Fibroblast of skin of right biceps (primary cell): ENCODE measurements at places on chromosomes 12 and 14.

GRCh38 chr12:77998236-77998786 lies 167.6 kb downstream of the NAV3 start:
- no peak for DNase-seq

DNA sequence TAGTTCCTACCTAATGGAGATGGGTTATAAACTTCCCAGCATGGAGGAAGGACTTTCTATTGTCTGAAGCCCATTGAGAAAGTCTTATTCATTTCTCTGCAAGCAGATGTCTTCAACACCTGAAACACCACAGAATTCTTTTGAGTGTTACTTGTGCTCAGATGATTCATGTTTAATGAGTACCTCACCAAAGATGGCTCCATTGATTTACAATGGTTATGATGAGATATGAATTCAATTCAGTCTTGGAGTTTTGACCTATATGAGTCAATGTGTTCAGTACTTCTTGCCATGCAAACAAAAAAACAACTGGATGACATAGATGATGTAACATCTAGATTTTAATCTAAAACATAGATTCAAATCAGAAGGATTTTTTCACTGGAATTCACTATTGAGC lies 15.4 kb upstream of the PAWR start:
- peak; percentile 26 for DNase-seq

GRCh38 chr14:94343238-94344005 lies 20.3 kb upstream of the SERPINA6 start:
- no peak for DNase-seq

DNA sequence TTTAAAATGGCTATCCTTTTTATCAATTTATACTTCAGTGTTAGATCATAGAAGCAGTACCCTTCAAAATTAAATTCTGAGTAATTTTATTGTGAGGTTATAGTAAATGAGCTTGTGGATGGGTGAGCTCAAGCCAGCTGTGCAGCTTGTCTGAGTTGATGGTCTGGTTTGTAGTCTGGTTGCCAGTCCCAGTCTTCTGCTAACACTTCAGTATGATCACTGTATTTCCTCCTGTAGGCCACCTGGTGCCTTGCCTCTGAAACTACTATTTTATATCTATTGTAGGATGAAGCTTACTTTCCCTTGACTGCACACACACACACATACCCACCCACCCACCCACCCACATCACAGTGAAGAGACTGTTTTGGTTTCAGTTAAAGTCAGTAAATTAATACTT lies 496.4 kb downstream of the PCNX1 start:
- no peak for DNase-seq

- peak; percentile 28 for DNase-seq
These were observed 27.6 kb upstream of the ETV6 start for GRCh38 chr12:11621797-11622423.

- peak; percentile 32 for DNase-seq
These were observed 194.9 kb upstream of the OR4E1 start for GRCh38 chr14:21868442-21869046.

DNA sequence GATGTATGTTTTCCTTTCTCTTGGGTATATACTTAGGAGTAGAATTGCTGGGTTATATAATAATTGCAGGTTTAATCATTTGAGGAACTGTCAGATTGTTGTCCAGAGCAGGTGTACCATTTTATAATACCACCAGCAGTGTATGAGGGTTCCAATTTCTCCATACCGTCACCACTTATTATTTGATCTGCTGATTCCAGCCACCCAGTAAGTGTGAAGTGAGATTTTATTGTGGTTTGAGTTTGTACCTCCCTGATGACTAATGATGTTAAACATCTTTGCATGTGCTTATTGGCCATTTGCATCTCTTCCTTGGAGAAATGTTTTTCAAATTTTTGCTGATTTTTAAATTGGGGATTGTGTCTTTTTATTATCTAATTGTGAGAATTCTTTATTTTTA lies 15.1 kb downstream of the NCKAP5L start:
- no peak for DNase-seq

DNA sequence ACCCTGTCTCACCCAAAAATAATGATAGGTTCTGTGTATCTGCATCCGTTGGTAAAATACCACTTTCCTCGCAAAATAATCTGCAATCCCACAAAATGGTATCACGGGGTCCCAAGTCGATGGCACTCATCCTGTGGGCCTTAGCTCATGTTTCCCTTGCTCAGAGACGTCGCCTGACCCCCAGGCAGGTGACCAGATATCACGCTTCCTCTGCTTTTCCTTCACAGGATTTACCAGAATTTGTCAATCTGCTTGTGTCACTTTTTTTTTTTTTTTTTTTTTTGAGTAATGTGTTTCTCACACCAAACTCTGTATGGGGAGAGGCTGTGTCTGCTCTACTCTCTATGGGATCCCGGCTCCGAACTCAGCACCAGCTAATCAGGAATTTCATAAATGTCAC lies 162.7 kb downstream of the PRKCH start:
- no peak for DNase-seq

GRCh38 chr12:112005419-112006395 lies 7.3 kb downstream of the TMEM116 start:
- DNase-seq: no peak

GRCh38 chr14:95250140-95250769 lies 69.5 kb downstream of the CLMN start:
- DNase-seq: no peak

GRCh38 chr12:48119078-48119833 lies at the start of gene PFKM:
Gene PFKM (plus strand): TSS chr12:48119364. CDS start chr12:48122775, 3,411 bp downstream.
- peak; percentile 90 for DNase-seq

GRCh38 chr14:89586258-89587135 lies 169.5 kb upstream of the FOXN3 start:
- DNase-seq: no peak

- no peak for DNase-seq
These were observed 100.7 kb upstream of the RTL1 start for GRCh38 chr14:101004176-101004575.

GRCh38 chr14:81144824-81145603 lies 75.7 kb downstream of the GTF2A1 start:
- no peak for DNase-seq

GRCh38 chr12:94622475-94622874 lies 27.9 kb downstream of the TMCC3 start:
- peak; percentile 24 for DNase-seq

- DNase-seq: peak; percentile 48
These were observed 12.0 kb downstream of the ADGRD1 start for GRCh38 chr12:130965668-130966067.

DNA sequence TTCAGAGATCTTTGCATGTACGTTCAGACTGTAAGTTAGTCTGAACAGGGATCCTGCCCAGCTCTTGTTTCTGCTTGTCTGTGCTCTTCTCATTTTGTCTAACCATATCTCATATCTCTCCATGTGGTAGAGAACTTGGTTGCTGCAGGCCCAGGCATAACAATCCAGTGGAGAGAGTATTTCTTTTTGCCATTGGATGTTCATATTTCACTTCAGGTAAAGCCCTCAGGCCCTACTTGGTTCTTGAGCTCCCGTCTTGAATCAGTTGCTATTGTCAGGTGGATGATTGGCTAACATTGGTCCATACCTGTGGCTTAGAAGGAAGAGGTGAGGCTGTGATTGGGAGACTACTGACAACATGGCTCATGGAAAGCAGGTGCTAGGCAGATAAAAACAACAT lies 357.7 kb upstream of the FLRT2 start:
- no peak for DNase-seq

DNA sequence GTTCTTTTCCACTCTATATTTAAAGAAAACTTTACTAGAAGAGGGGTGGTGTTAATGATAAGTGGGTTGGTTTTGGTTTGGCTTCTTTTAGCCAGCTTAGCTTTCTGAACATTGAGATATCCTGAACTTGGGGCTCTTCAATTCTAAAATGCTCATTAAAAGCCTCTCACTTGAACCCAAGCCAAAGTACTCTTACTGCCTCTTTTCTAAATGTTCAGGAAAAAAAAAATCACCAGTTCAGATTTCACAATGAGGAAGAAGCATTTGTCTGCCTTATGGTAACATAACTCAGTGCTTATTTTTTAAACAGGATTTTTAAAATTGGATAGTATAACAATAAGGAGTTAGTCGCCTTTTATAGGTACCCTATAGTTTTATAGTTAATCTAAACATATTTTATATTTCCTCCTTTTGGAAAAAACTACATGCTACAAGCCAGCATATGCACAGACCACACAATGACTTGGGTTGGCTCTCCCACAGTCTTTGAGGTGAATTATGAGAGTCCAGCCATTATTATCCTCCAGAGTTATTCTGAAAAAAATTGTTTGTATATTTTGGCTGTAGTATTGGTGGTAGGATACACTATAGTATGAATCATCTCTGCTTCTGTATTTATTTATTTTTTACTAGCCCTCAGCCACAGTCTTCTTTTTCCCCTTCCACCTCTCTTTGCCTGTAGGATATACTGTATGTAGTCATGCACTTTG lies 195.5 kb upstream of the TMPO start:
- DNase-seq: no peak

- DNase-seq: no peak
These were observed 70.1 kb upstream of the GPATCH2L start for GRCh38 chr14:76081642-76082041.

- no peak for DNase-seq
These were observed 1.9 kb downstream of the TRIM9 start for GRCh38 chr14:51092965-51093364.

- DNase-seq: peak; percentile 59
These were observed 61.5 kb downstream of the SPATS2 start for GRCh38 chr12:49428793-49429192.

DNA sequence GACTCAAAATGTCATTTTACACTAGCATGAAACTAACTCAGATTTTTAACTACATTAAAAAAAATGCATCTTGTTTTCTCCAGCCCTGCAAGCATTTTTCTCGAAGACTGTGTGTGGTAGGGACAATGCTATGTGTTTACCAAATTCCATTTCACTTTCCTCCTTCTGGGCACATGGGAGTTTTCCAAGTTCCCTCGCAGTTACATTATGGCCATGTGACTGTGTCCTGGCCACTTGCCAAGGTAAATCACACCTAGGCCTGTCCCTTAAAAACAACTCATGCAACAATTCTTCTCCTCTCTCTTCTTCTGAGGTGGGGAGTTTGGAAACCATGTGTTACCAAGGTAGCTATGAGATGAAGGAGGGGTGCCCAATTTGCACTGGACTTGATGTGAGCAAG lies 108.7 kb downstream of the SYT10 start:
- no peak for DNase-seq

DNA sequence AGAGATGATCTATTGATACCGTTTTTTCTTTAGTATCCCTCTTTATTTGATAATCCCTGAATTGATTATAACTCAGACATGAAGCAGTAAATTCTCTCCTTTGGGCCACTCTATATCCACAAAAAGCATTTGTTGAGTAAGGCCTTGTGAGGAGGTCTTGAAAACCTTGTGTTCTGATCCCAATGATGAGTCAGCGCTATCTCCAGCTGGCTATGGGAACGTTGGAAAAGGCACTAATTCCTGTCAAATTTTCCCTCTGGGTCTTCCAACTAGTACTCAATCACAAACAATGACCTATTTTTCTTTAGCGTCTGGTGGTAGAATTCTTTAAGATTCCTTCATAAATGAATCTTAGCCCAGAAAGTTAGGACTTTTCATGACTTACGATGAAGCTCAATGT lies 168.4 kb upstream of the LRIG3 start:
- DNase-seq: peak; percentile 65

DNA sequence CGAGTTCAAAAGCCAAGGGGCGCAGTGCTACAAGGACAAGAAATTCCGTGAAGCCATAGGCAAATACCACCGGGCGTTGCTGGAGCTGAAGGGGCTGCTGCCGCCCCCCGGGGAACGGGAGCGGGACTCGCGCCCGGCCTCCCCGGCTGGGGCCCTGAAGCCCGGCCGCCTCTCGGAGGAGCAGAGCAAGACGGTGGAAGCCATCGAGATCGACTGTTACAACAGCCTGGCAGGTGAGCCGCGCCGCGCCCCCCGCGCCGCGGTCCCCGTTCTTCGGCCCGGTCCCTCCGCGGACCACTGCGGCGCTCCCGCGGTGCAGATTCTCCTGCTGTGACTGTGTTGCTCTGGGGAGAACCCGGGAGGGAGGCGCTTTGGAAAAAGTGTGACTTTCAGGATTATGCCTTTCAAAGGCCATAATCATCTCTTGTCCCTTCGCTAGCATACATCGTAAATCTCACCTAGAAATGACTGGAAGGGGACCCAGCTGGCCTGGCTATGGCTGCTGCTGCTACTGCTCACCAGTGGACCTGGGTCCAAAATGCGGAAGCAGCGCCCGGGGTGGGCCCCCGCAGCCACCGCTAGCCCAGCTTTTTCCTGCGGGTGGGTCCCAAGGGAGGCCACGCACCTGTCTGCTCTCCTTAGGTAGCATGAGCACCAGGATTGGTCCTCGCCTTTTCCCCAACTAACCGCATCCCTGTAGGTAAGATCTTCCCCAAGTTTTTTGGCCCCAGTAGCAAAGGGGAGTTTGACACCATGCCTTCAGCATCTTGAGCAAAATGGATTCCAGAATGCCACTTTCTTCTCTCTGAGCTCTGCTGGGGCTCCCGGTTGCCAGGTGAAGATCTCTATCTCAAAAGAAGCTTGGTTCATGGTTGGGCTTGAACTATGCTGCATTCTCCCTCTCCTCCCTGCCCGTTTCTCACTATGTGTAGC lies 853 bp downstream of the TTC9 start:
- DNase-seq: no peak

DNA sequence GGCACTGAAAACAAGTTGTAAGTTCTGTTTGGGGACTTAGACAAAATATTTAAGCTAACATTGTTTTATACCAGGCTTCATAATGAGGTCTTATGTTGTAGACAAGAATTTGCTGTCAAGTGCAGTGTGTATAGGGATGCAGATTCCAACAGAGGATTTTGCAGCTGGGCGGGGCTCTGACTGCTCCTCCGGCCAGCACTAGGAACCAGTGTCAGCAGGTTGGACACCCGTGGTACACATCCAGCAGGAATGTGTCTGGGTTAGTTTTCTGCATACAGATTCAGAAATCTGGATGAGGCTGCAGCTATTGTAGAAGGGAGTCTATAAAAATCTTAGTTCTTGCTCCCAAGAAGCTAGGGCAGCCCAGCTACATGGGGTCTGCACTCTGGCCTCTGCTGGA lies 194.3 kb upstream of the RBM19 start:
- DNase-seq: no peak

DNA sequence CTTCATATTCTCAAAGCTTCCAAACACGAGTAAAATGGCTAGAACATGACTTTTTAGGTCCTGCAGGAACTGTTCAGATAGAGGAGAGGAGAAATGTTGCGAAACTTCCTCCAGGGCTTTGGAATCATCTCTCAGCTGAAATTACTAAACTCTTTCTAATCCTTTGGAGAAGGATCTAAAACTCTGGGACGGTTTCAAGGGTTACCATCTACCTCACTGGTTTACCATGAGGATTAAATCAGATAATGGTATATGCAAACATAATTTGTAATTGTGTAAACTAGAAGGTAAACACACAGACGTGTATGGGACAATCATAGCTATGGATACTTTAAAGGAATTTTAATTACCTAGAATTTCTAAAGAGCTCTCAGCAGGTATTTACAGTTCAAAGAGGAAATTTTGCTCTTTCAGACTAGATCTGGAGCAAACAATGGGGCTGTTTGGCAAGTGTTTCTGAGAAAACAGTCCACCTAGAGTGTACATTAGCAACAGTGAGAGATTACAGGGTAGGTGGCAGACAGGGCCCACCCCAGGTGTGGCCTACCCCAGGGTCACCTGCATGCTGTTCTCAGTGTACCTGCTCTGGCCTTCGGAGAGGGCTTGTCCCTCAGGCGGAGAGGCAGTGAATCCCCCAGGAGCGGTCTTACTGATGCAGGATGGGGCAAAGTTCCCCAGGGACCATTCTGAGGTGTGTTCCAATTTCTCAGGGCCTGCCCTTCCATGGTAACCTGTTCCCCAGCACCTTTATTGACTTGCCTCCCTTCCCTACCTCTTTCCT lies 124.7 kb upstream of the MAX start:
- DNase-seq: peak; percentile 60
